ENCODE measurements at places on chromosomes 7 and 10.

GRCh38 chr10:34758447-34758996 lies 56.6 kb downstream of the PARD3 start:
- DNase-seq = no peak

DNA sequence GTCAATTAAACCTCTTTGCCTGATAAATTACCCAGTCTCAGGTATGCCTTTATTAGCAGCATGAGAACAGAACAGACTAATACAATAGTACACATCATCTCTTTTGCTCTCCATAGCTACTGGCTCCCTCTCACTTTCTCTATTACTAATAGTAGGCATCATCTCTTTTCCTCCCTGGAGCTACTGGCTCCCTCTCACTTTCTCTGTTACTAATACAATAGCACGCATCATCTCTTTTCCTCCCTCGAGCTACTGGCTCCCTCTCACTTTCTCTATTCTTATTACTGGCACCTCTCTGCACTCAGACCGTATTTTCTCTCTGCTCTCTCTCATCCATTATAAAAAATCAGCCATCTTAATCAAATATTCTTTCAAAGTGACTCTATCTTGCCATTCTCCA lies 37.1 kb downstream of the SLC25A13 start:
- DNase-seq = peak; percentile 12

DNA sequence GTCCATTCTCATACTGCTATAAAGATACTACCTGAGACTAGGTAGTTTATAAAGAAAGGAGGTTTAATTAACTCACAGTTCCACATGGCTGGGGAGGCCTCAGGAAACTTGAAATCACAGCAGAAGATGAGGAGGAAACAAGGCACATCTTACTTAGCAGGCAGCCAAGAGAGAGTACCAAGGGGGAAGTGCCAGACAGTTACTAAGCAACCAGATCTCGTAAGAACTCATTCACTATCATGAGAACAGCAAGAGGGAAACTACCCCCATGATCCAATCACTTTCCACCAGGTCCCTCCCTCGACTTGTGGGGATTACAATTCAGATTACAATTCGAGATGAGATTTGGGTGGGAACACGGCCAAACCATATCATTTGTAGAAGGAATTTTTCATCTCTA lies 36.3 kb downstream of the NHLRC2 start:
- DNase-seq = no peak

- DNase-seq = no peak
Observed at GRCh38 chr7:92695308-92696261, 105.4 kb upstream of the FAM133B start.

- no peak for DNase-seq
Observed at GRCh38 chr7:104791080-104791479, 222.9 kb upstream of the KMT2E start.

GRCh38 chr7:27714831-27715444 lies 25.0 kb upstream of the TAX1BP1 start:
- DNase-seq = no peak

- no peak for DNase-seq
Observed at GRCh38 chr7:92681633-92682032, 91.4 kb upstream of the FAM133B start.

DNA sequence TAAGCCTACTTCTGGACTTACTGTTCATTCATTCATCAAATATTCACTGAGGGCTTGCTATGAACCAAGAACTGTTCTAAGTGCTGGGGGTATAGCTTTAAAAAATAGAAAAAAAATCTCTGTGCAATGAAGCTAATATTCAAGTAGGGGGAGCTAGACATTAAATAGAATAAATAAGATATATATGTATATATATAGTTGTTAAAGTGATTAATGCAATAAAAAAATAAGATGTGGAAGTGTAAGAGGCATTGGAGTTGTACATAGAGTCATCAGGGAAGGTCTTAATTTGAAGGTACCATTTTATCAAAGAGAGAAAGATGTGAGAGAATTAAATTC lies 181.2 kb upstream of the AGR3 start:
- DNase-seq = no peak

DNA sequence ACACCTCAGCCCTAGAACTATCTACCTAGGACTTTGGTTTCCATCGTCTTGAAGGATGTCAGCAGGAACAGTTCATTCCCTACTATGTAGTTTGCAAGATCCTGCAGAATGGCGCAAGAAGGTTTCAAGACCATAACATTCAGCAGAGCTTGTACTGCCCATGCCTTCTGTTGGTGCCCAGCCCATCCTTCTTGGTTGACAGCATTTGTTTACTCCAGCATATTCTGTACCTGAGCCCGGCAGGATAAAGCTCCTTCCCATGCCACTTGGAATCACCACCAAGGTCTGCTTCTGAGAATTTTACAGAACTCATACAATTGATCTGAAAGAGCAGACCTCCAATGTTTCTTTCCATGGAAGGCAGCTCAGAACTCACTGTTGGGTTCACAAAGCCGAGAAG lies 150.8 kb downstream of the ARID5B start:
- no peak for DNase-seq

DNA sequence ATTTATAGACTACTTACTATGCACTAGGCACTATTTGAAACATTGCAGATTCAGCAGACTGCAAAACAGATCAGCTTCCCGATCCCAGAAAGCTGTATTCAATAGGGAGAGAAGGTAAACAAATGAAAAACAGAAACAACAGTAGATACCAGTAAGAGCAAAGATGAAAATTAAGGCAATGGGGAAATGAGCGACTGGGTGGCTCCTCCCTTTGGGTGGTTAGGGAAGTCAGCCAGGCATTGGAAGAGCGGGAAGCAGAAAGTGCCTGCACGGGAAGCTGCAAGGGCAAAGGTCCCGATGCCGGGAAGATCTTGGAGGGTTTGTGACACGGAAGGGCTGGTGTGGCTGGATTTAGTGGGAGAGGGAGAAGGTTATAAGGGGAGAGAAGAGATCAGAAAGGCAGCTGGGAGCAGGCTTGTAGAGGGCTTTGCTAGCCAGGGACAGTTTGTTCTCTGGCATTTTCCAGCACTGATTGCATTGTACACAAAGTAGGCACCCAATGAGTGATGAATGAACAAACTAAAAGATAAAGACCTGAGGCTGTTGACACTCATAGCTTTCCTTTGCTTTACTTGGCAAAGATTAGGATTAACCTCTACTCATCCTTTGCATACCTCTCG lies 67.8 kb downstream of the NAMPT start:
- DNase-seq = no peak

DNA sequence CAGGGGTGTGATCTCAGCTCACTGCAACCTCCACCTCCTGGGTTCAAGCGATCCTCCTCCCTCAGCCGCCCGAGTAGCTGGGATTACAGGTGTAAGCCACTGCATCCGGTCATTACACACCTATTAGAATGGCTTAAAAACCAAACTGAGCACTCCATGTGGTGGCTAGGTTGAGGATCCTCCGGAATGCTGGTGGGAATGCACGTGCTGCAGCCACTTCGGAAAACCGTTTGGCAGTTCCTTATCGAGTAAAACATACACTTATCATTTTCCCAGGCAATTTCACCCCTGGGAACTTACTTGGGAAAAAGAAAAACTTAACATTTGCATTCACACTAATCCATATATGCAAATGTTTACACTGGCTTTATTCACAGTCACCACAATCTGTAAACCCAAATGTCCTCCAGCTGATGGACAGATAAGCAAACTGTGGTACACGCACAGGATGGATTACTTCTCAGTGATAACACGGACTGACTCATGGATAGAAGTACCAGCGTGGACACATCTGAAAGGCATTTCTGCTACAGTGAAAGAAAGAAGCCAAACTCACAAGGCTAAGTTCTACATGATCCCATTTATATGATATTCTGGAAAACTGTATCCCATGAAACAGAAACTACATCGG lies 20.4 kb downstream of the RFC2 start:
- no peak for DNase-seq

DNA sequence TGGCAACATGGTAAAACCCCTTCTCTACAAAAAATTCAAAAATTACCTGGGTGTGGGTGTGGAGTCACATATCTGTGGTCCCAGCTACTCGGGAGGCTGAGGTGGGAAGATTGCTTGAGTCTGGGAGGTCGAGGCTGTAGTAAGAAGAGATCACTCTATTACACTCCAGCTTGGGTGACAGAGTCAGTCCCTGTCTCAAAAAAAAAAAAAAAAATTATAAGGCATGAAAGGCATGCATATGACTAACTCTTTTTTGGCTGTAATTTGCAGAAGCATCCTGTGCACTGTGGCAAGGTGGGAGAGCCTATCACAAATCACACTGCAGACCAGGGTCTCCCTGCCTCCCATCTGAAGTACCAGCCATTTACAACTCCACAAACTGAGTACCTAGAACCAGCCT lies 14.1 kb upstream of the MYPN start:
- DNase-seq = no peak

GRCh38 chr10:80414142-80414895 lies 6.0 kb downstream of the PRXL2A start:
- DNase-seq = no peak

GRCh38 chr7:151013733-151014497 lies 10.4 kb downstream of the ATG9B start:
- DNase-seq = peak; percentile 88

DNA sequence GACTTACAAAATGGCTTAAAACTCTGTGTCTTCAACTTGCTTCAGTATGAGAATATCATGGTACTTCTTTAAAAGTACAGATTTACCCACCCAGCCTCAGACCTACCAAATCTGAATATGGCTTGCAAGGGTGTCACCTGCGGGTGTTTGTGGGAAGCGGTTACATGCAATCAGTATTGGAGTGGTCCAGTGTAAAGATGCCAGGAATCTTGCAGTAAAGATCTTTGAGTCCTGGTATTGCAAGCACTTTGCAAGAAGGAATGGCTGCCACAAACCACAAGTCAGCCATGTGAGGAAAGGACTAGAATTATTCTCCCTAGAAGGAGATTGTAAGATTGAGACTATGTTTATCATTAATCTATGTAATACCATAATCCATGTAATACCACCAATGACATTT lies 115.1 kb downstream of the PON1 start:
- no peak for DNase-seq

GRCh38 chr7:124630395-124630794 lies 135.2 kb downstream of the GPR37 start:
- DNase-seq = no peak

DNA sequence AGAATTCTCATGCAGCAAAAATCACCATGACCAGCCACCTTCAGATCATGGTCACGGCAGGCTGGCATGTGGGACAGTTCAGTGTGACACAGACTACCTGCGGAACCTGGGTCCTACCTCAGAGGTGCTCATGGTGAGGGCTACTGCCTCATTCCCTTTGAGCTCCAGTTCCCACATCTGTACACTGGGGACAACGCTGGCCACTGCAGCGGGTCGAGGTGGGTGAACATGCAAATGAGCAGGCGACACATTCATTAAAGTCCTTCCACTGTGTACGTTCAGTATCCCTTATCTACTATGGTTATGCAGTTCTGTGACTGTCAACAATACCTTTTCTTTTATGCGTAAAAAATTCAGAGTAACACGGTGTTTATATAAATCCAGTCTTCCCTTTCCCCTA lies 218.7 kb upstream of the AOAH start:
- no peak for DNase-seq

DNA sequence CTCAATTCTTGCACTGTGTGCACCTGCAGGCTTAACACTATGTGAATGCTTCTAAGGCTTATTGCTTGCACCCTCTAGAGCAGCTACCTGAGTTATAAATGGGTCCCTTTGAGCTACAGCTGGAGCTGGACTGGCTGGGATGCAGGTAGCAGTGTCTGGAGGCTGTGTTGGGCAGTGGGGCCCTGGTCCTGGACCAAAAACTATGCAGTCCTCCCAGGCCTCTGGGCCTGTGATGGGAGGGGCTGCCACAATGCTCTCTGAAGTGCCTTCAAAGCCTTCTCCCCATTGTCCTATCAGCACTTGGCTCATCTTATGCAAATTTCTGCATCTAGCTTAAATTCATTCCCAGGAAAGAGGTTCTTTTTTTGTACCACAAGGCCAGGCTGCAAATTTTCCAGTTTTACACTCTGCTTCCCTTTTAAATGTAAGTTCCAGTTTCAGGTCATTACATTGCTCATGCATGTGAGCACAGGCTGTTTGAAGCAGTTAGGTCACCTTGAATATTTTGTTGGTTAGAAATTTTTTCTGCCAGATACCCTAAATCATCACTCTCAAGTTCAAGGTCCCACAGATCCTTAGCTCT lies 26.0 kb downstream of the KBTBD2 start:
- no peak for DNase-seq

DNA sequence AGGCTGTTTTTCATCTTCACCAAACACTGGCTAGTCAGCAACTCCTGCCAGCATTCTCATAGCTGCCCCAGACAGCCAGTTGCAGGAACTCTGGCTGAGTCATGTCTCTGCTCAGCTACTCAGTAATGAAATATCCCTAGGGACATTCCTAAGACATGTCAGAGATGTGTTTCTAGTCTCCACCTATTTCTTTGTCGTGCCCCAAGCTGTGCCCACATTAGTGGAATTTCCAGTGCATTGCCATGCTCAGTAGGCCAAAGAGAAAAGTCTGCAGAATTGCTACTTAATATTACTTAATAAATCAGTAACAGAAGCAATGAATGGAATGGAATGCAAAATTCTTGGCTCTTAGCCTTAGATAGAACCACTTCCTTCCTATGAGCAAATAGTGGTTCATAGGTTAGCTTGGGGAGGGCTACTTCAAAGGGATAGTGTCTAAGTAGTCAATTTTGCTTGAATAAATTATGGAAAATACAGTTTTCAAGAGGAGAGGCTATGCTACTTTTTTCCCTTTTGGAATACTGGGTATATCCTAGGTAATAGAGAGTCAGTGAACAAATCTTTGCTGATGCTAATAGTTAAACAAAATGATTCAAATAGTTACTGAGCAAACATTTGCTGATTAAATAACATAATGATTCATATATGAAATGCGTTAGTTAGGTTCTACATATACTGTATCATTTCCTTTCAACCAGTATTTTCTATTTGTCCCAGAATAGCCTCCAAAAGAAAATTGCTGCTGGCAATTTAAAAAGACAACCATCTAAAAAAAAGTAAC lies 23.6 kb upstream of the SEMA3C start:
- DNase-seq = no peak

GRCh38 chr7:127731431-127732080 lies 79.6 kb downstream of the SND1 start:
- no peak for DNase-seq

GRCh38 chr7:155509725-155510551 lies 36.4 kb downstream of the CNPY1 start:
- DNase-seq = peak; percentile 27

DNA sequence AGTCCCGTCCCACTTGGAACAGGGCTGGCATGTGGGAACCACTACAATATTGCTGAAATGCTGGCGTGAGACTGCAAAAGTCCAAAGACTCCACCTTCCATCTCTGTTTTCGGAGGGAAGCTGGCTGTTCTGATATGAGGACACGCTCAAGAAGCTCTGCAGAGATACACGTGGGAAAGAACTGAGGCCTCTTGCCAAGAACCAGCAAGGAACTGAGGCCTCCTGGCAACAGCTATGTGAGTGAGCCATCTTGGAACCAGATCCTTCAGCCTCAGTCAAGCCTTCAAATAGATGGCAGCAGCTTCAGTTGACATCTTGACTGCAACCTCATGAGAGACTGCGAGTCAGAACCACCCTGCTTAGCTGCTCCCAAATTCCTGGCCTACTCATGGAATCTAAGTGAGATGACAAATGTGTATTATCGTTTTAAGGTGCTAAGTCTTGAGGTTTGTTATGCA lies 30.8 kb downstream of the SGMS1 start:
- DNase-seq = no peak
